Putamen (tissue), 1 donor: ENCODE measurements at places on chromosomes 7 and 10.

DNA sequence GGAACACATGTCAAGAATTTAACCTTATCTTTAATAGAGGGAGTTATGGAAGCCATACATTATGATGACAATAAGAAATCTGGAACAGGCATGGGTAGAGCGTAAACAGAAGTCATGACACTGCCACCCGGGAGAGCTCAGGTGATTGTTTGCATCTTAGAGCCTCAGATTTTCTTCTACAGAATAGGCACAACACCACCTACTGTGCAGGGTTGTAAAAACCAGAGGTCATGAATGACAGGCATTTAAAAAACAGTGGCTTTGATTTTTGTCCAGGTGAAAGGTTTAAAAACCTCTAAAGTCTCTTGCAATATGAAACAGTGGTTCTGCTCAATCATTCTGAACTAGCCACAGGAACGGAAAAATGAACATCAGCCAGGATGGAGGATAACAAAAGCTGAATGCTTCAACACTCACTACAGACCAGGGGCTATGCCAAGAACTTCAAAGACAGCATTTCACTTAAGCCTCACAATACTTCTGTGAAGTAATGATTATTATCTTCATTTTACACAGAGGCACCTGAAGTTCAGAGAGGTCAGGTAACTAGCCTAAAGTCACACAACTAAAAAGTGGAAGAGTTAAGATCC is 123.8 kb downstream of the SLC25A13 start:
- DNase-seq, result no peak

- DNase-seq, result no peak
Observed at GRCh38 chr10:72267819-72268399, 5.8 kb upstream of the DDIT4 start.

GRCh38 chr7:70068531-70068930 is 470.3 kb downstream of the AUTS2 start:
- DNase-seq, result no peak

DNA sequence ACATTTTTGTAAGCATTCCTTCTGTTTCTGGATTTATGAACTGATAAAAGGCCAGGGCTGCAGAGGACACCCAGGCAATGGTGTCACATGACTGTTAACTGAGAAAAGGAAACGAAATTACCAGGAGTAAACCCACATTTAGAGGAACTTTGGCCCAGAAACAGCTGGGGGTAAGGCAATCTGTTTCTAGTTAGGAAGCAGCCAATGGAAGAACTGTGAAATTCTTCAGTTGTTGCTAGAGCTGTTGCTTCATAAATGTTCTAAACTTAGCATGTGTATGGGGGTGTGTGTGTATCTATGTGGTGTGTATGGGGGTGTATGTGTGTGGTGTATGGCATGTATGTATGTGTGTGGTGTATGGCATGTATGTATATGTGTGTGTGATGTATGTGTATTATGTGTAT is 11.8 kb upstream of the PDCD4 start:
- no peak for DNase-seq
